ENCODE measurements at places on chromosomes 6 and 20.
A peak's percentile ranks its signal among the peaks of the same experiment; 100 is the strongest.

- no peak for DNase-seq
Observed at GRCh38 chr6:86537292-86537861, 400.0 kb upstream of the HTR1E start.

DNA sequence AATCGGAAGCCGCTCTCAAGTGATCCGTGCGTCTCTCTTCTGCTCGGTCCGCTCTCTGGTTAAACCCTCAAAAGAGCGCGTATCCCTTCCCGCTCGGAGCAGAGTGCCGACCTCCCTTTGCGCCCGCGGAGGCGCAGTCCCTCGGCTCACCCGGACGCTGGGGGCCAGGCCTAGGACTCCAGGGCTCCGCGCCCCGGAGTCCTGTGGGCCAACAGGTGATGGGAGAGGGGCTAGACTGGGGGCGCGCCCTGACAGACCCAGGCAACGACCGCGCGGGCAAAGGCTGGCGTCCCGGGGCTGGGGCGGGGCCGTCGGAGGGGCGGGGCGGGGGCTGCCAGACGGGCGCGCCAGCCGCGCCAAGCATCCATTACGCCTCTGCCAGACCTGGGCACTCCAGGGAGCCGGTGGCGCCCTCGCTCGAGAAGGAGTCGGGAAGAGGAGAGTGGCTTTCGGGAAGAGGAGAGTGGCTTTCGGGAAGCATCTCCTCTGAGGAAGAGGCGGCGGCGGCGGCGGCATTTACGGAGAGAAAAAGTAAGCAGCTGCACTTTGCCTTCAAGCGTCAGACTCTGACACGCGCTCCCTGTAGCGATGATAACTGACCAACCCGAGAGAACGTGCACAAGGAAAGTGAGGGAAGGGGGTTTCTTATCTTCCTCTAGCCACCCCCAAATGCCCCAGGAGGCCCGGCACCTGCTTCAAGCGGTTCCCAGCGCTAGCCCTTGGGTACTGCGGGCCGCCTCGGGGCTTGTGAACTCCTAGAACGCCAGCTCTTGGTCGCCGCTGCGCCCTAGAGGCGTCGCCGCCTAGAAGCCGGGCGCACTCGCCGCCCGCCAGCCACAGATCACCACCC, 2.6 kb downstream of the EPHA7 start:
- no peak for DNase-seq

- DNase-seq, result no peak
Observed at GRCh38 chr20:48639899-48640298, 187.9 kb downstream of the PREX1 start.

DNA sequence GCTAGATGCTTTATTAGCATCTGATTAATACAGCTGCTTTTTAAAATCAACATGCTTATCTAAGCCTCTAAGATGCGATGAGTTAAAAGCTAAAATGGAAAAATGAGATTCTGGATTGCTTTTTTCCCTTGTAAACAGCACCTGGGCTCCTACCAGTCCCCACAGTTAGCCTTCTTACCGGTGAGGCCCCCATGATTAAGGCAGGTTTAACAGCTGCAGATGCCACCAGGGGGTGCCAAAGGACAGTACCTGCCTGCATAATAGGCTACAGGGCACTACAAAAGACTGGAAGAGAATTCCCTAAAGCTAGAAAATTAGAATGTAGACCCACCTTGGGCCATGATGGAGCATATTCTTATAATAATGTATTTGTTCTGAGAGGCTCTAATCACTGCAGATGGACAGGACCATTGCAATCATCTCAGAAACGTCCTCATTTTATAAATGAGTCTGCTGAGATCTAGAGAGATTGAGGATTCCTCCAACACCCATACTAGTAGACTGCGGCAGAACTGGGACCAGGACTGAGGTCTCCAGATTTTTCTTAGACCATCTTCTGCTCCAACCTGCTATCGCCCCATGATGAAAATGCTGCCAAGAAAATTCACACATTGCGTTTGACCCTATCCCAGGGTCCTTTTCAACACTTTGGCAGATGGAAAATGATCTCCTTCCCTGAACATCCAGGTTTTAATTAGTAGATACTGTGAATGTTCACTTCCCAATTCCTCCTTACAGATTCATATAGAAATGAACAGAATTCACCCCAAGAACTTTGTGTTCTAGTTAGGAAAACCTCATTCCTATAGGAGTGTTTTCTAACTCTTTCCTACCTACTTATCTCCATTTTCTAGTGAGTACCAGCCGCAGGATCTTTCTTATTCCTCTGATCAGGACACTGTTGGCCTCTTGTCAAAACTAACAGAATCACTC, 148.8 kb downstream of the RPS12 start:
- peak; percentile 16 for DNase-seq

- DNase-seq, result no peak
Observed at GRCh38 chr6:53426667-53427270, 78.0 kb upstream of the ELOVL5 start.

GRCh38 chr6:9224539-9224938, 789.2 kb upstream of the SLC35B3 start:
- DNase-seq, result no peak

DNA sequence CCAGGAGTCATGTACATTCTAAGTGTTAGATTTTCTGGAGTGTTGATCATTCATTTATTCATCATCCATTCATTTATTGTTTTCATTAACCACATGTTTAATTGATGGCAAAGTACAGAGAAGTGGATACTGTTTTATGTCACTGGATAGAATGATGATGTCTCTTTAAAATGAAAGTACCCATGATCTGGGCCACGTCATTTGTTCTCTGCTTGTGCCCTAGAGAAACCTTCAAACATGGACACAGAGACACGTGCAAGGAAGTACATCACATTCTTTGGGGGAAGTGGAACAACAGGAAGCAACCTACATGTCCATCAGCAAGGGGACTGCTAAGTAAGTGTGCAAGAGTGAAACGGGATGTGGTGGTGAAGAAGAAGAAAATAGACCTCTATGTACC, 75.8 kb upstream of the TSHZ2 start:
- DNase-seq, result no peak

- no peak for DNase-seq
Observed at GRCh38 chr20:59565768-59566461, 38.4 kb upstream of the PHACTR3 start.

- no peak for DNase-seq
Observed at GRCh38 chr20:24304291-24304690, 165.1 kb upstream of the SYNDIG1 start.

- no peak for DNase-seq
Observed at GRCh38 chr20:51543422-51543788, 886 bp upstream of the NFATC2 start.

DNA sequence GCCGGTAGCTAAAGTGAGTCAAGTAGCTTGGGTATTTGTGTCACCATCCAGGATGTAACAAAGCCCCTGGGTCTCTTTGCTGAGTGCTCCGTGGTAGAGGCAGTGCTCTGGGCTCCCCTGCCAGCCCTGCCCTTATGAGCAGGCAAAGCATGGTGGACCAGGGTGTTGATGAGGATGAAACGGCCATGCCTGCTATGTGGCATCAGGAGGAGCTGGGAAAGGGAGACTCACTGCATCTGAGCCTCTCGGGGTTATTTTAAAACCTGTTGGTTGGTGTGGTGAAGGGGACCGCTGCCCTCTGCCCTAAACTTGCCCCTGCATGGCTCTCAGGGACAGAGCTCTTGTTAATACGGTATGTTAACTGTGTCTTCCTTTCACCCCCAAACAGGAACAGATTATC, 143.1 kb downstream of the DTNBP1 start:
- no peak for DNase-seq

DNA sequence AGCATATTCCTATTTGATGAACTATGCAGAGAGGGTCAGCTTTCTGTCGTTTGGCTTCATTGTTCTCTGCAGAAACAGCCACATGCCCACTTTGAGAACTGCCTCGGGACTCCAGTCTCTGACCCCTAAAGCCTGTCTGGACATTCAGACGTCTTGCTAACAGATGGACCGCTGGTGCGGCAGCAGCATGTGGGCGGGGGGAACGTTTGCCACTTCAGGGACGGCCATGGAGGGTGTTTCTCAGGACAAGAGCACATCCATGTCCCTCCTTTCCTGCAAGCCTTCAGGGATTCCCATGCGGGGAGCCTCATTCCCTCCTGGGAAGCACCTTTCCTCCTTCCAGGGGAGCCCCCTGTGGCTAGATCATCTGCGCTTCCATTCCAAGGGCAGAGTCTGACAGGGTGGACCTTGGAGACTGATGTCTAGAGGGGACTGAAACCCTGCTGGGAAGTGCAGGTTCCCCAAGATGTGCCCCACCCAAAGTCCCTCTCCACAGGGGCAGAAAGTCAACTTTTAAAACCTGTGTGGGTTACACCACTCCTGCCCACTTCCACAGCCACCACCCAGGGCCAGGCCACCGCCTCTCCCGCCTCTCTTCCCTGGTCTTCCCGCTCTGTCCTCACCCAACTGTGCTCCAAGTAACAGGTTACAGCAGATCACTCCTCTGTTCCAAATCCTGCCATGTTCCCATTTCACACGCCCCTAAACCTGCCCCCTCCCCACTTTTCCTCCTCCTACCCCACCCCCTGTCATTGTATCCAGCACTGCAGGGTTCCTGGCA, 94.8 kb upstream of the PMEPA1 start:
- DNase-seq, result no peak

- DNase-seq, result no peak
Observed at GRCh38 chr20:10170261-10170660, 48.4 kb upstream of the SNAP25 start.

DNA sequence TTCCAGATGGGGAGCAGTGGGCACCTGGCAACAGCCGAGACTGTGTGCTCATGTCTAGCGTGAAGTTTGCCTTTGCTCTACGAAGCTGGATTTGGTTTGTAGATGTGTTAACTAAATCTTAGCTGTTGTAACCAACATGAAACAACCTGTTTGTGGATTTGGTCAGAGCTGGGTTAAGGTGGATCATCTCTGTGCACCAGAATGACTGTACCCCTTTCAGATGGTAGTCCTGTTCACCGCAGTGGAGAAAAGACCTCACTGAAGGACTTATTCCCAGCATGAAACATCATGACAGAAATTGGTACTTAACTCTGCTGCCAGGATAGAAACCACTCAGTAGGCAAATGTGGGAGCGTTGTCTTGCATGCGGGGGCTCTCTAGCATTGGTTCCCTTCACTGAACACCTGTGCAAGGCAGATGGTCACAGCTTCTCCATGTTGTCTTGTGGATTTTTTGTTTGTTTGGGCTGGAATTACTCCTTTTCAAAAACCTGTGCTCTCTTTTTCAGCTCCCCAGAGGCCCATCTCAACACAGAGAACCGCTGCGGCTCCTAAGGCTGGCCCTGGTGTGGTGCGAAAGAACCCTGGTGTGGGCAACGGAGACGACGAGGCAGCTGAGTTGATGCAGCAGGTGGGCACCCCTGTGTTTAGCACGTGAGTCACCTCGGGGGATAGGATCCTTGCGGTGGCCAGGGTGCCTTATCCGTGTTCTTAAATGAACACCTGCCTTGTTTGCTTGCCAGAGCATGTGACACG, 19.3 kb upstream of the EFCAB8 start:
- no peak for DNase-seq

DNA sequence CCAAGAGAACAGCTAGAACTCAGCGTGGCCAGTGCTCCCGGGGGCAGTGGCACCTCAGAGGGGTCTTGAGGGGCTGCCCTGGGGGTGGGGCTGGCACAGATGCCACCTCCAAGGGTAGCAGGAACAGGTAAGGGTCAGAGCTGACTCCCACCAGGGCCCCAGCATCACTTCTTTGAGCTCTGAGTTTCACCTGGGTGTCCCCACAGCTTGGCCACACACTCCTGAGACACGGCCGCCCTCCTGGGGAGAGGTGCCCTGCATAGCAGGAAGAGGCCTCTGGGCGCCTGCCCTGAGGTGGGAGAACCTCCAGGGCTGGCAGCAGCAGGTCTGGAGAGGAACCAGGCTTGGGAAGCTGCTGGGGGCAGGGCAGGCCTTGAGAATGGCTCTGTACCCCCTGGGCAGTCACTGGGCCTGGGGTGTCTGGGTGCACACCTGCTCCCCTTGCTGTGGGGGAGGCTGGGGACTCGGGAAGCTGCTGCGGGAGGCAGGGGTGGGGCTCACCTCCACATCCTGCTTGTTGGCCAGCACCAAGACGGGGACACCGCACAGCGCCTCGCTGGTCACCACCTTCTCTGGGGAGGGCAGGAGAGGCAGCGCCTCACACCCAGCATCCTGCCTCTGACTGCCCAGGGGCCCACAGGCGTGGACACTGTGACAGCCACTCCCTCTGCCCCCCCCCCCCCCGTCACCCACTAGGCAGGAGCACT, 5.0 kb downstream of the TNFRSF6B start:
- no peak for DNase-seq

DNA sequence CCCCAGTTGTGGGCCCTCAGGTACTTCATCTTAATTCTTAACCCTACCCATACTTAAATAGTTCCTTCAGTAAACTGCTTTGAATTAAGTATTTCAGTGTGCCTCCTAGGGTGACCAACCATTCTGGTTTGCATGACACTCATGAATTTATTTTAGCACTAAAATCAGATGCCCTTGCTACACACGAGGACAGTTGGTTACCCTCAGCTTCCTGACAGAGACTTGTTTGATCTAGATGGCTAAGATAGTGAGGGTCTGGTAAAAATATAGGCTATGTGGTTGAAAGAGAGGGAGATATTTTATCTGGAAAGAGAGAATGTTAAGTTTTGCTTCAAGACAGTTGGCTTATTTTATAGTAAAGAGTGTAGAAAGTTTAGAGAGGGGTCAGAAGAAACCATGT, 10.6 kb downstream of the PGK2 start:
- DNase-seq, result no peak

GRCh38 chr6:31354864-31355582, 2.0 kb downstream of the HLA-B start:
- no peak for DNase-seq

- no peak for DNase-seq
Observed at GRCh38 chr20:59323731-59324130, 23.3 kb downstream of the EDN3 start.

GRCh38 chr6:63245420-63245819, 34.2 kb downstream of the FKBP1C start:
- no peak for DNase-seq

DNA sequence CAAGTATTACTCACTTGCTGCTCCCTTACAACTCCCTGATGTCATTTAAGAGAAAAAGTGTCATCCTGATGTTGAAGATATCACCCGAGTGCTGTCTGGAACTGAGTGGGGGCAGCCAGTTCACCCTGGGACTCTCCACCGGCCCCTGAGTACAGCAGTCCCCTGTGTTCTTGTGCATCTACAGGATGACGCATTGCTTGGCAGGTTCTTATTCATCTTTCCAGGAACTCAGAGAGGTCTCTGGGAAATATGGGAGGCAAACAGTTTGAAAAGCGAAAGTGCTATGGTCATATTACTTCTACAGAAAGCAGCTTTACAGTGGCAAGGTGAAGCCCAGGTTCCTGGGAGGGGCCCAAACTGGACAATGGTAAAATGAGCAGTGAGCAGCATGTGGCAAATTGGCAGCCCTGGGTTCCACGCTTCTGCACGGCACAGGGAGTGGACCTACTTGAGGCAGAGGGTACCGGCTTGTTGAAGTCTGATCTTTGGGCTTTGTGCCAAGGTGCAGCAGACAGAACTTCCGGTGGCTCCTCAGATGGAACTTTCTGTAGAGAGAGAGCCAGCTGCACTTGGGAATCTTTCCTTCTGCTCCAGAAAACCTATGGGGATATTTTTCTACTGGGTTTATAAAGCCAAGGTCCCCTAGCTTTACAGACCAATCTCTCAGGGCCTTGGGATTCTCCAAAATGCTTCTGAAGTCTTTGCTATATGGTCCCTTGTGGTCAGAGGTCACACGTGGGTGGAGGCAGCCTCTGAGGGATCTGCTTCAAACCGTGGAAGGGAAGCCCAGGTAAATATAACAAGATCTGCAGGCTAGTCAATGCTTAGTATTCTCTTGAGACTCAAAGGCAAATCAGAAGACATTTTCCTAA, 128.3 kb downstream of the MAP3K7 start:
- DNase-seq, result peak; percentile 79

GRCh38 chr20:48482790-48483189, 345.0 kb downstream of the PREX1 start:
- DNase-seq, result no peak
